Right lung (tissue), 10 donors: ENCODE measurements at places on chromosomes 4 and X.

GRCh38 chrX:46882266-46882665 lies 30.0 kb upstream of the JADE3 start:
- DNase-seq: no peak

DNA sequence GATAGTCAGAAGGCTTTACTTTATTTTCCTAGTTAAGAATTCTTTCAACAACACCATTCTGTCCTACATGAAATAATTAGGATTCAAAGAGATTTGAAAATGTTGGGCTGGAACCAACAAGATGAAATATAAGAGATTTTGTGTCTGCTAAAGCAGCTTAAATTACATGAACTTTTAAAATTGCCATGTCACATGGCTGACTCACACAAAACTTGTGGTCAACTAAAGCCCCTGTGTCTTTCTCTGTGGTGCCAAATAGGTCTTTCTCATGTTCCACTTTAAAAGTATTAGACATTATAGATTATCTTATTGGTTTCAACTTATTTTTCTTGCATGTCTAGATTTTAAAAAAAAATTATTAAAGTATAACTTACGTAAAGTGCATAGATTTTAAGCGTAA lies 60.8 kb upstream of the FHL1 start:
- no peak for DNase-seq

GRCh38 chr4:73127839-73128453 lies 58.4 kb upstream of the COX18 start:
- DNase-seq: no peak

DNA sequence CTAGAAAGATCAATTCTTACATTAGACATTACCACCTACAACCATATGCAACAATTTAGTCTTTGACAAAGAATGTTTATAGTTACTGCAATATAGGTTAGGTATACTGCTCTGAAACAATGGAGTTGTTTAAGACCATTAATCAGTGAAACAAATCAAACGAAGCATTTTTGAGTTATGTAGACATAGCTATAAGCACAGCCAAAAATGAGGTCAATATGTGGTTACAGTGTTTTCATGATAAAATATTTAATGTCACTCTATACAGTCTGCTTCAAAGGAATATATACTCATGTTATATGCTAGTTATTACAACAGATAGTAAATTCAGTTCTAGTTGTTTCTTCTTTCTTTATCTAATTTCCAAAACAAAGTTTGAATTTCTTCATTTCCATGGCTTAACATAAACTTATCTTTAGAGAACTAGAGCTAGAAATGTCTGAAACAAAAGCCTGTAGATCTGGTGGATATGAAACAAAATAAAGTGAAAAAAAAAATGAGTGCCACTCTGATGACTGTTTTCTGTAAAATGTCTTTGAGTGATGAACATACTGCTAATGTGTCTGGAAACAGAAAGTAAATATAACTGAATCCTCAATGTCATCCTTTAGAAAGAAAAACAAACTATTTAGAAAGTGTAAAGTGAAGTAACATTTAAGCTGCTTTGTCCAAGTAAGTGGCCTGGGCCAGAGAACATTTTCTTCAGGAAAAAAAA lies 809.0 kb downstream of the FAT4 start:
- peak; percentile 17 for DNase-seq
